Stomach (tissue), 19 donors: ENCODE measurements at places on chromosomes 16 and 17. TPM values are rescaled to one million over a fixed set of nuclear protein-coding genes. Genes with fewer than 3 reads are reported as not detected.

- no peak for DNase-seq
These were observed 16.4 kb downstream of the CDYL2 start for GRCh38 chr16:80788027-80788426.

Gene SLC47A2
- not detected for total RNA-seq

Gene ZG16
- total RNA-seq: not detected

DNA sequence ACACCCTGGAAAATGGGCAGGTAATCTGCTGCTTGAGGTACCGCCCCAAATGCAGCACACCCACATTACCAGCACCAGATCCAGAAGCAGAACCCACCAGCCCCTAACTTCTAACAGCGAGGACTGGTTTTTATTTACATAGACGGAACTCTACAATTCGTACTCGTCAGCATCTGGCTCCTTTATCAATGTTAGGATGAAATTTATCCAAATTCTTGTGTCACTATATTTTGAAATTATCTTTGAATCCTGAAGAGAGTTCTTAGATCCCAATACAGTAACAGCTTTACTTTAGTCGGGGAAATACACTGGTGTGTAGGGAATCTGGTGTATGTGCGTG, 332 bp upstream of the ALG1 start:
- no peak for DNase-seq

Gene DUXB
- total RNA-seq: not detected

- DNase-seq: no peak
These were observed 22.1 kb downstream of the CEP112 start for GRCh38 chr17:66169839-66170238.

Gene WNK4
- total RNA-seq: 4.9 TPM

DNA sequence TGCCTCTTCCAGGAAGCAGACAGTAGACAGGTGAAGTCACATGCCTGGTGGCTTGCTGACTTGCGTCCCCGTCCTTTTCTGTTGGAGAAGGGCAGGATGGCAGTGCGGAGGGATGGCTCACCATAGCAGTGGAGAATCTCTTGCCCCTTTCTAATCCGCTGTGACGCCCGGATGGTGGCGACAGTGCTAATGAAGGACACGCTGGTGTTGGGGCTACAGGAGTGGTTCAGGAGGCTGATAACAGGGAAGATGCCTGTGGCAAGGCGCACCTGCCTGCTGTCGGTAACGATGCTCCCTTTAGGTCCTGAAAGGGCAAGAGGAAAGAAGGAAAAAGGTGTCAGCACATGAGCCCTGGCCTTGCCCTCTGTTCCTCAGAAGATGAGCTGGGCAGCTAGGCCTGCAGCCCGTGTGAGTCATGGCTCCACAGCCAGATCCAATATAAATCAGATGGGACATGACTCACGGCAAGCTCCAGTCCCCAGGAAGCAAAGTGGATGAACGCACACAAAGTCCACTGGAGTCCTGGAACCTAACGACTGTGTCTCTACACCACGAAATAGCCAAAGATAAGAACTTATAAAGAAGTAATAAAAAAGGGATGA, 25.5 kb downstream of the SERPINF1 start:
- peak; percentile 51 for DNase-seq

- no peak for DNase-seq
These were observed 11.8 kb downstream of the CDC27 start for GRCh38 chr17:47177261-47177660.

DNA sequence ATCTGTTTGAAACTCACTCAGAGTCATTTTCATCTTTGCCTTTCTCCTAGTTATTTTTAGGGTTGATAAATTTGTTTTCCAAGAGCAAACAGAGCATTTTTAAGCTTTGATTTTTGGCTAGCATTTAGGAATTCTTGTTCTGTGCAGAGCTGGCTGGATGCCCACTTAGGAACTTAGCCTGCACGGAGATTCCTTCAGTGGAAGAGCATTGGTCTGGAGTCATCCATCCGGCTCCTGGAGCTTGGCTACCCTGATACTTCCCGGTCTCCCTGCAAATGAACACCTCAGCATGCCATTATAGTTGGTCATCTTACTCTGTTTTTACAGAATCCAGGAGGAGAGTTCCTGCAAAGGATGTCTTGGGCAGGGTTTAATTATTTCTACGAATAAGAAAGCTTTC, 57.1 kb downstream of the SPECC1 start:
- DNase-seq: peak; percentile 55

DNA sequence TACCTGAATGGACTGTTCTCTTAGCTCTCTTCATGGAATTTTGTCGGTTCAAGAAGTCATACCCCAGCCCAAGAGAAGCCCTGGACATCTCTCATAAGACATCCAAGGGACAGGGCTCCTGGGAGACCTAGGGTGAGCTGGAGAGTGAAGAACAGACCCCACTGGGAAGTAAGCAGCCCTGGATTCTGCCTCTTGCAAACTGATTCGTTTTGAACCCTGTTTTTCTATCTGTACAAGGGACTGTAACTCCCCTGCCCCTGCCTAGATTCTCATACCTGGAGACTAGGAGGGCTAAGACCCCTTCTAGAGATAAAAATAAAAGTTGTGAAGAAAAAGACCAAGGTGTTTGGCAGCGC, 449 bp downstream of the CCL3L1 start:
- no peak for DNase-seq

DNA sequence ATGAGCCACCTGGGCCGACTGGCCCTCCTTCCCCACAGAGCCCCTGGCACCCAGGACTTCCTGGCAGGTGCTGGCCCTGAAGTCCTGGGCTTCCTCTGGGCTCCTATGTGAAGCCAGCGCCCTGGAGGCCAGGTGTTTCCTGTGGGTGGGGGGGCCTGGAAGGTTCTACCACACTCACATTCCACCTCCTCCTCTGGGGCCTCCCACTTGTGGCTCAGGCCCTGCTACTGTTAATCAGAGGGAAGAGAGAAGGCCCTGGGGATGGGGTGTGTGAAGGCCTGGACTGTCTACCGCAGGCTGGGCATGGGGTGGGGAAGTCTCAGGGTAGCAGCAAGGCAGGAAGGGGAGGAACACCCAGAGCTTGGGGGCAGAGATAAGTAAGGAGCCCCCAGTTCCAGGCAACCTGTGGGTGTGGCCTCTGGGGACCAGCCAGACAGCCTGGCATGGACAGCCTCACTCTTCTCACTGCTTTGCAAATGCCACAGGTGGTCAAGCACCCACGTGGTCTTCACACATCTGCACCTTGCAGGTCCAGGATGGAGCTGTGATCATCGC, 111.9 kb upstream of the TNRC6C start:
- DNase-seq: peak; percentile 24

Gene KRTAP2-3
- not detected for total RNA-seq

DNA sequence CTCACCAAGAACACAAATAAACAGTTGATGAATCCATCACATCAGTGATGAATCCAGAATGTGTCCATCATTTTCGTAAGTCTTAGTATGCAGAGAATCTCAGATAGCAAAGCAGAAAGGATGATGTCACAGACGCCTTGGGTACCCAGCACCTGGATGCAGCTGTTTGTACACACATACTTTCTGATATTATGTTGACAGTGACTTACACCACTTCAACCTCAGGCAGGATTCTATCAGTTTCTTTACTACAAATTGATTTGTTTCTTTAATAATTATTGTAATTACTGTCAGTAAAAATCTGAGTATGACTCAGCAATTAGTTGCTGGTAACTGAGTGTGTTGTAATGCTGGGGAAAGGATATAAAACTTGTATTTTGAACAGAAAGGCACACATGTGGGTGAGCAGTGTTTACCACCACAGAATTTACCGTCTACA, 159.8 kb downstream of the RPTOR start:
- no peak for DNase-seq

DNA sequence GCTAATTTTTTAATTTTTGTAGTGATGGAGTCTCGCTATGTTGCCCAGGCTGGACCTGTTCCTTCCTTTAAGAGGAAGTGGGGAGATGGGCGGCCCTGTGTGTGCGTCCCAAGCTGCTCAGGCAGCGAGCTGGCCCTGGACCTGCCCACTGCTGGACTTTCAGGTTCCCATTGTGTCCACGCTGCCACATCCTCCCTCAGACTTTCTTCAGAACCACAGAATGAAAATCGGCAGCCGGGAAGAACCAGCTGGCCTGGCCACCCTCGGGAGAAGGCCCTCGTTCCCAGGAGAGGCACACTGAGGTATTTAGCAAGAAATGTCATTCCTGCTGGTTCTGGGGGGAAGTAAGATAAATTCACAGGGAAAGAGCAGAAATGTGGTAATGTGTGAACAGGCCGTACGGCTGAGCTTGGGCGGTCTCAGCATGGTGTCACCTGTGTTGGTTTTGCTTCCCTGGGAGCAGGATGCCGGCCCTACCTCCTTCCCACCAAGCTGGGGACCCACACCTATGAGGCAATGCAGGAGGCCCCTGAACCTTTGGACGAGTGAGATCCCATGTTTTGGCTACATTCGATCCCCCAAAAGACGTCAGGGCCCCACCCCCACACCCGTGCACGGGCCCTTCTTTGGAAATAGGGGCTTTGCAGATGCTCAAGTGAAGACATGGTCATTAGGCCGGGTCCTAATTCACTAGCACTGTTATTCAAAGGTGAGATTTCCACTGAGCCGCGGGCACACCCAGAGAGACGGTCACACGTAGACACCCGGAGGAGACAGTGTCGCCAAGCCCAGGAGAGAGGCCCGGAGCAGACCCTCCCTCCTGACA, 35.9 kb upstream of the ZNF469 start:
- no peak for DNase-seq

Gene LRRC37A
- not detected for total RNA-seq

GRCh38 chr16:9836118-9836736, 346.0 kb downstream of the GRIN2A start:
- DNase-seq: no peak

Gene DNAH3
- not detected for total RNA-seq

DNA sequence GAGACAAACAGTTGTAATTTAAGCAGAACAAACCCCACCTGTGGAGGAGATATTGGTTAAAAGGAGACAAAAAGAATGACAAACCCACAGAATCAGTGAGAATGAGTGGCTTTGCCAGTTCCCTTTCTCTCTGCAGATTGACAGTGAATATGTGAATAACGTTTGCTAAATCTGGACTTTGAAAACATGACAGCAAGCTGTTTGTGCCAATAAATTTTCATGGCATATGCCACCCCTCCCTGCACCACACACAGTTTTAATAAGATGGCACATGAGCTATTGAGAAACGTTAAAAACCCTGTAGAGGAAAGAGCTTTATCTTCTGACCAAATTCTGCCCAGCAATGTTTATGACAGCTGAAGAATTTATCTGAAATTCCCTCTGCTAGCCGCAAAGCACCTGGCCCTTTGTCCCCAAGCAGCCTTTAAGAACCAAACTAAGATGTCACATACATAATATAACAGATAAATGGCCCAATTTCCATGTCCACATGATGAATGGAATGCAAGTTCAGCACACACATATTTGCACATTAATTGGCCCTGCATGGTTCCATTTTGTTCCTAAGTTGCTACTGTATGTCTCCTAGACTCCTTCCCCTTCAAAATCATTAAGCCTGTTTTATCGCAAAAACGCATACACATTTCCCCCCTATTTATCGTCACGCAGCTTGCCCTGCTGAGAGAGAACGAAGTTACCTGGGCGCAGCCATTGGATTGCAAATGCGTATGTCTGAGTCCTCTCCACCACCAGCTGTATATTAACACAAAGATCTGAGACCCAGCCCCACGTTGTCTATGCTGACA, 773.5 kb upstream of the EEF2KMT start:
- no peak for DNase-seq

Gene LDHD
- 27.2 TPM for total RNA-seq
